ENCODE measurements at places on chromosomes 4 and X.

DNA sequence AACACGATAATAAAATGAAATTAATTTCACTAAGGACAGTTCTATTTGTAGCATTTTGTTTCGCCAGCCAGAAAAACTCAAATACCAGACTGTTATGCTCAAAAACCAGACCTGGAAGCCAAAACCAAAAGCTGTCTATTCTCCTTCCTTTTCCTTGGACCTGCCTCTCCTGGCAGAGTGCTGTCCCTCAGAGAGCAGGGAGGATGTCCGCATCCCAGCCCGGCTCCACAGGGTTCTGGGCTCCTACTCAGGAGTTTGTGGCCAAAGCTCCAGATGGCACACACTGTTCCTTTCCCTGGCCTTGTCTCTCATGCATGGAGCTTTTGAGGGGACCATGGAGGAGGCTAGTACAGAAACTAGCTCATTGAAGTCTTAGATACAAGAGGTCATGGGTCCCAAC is 41.9 kb upstream of the C1QTNF7 start:
- peak; percentile 43 for DNase-seq

DNA sequence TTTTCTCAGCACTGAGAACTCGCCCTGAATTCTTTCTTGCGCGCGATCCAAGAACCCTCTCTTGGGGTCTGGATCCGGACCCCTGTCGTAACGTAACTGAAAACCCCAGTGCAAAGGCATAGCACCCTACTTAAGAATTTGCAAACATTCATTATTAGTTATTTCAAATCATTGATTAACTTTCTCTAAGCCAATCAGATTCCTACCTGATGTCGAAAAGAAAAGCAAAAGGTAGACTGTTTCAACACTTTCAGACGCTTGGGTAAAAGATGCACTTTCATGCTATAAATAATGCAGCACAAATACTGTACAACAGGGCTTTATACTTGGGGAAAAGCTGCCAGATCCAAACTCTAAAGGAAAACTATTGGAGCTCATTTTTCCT is 817 bp upstream of the WDR19 start:
- DNase-seq: no peak

DNA sequence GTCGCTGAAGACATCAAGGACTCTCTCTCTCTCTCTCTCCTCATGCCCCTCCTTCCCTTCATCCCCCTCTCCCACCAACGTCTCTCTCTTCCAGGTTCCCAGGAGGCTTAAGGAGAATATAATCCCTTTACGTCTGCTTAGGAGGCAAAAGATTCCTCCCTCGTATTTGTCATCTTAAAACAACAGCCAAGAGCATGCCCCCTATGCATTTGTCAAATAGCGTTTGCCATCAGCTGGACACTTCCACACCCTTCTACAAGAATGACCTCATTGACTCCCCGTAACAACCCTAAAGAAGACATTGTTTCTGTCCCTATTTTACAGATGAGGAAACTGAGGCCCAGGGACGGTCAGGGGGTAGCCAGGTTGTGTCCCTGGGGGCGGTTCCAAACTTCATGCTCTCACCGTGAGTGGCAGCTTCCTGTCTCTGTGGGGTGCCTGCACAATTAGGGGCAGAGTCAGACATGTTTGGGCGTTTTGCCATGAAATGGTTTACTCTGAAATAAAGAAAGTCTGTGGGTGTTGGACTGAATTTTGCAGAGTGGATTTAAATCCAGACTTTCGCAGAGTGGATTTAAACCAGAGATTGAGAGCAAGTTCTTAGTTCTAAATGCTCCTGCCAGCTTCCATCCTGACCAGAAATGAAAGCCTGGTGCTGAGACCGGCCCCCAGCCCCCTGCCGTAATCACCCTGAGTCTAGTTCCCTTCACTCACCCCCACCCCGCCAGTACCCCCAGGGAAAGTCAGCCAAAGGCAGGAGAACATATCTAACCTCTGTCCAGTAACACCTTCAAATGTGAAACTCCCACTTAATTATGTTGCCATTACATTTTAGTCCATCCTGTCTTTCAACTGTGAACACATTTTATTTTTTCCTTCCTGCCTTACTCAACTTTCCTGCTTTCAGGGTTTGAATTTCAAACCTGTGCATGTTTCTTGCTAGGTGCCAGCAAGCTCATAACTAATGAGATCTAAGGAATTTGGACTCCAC is 44.3 kb upstream of the TBL1X start:
- no peak for DNase-seq

- DNase-seq: no peak
Measured at GRCh38 chrX:6184900-6185515, 43.7 kb downstream of the NLGN4X start.

GRCh38 chr4:100895556-100896197 is 377.9 kb upstream of the EMCN start:
- no peak for DNase-seq

DNA sequence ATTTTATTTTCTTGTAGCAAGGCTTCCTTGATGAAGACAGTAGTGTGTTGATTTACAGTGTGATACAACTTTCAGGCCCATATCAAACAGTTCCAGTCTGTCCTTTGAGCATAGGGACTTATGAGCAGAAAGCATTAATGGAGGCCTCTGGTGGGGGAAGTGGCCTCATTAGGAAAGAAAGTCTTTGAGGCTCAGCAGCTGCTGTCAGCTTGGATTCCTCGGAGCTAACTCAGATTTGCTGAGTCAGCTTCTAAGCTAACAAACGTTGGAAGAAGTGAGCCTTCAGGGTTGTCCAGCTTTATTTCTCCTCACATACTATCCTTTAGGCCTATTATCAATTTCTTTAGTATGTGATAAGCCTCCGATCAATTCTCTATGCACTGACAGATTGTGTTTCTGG is 15.8 kb upstream of the SFRP2 start:
- no peak for DNase-seq

DNA sequence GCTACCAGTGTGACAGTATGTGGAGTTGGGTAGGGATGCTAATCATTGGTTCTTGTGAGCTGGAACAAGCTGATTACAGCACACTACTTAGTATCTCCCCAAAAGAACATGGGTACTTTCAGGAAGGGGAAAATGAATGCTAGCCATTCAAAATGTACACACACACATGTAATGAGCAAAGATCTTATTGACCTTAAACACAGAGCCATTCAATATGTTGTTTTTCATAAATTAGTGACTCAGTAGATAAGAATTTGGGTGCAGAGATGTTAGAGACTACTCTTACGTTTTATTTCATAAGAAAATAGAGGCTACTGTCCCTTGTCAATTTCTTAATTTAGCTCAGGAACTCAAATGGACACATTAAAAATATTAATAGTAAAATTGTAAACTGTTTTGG is 509.5 kb upstream of the ATOH1 start:
- DNase-seq: no peak

DNA sequence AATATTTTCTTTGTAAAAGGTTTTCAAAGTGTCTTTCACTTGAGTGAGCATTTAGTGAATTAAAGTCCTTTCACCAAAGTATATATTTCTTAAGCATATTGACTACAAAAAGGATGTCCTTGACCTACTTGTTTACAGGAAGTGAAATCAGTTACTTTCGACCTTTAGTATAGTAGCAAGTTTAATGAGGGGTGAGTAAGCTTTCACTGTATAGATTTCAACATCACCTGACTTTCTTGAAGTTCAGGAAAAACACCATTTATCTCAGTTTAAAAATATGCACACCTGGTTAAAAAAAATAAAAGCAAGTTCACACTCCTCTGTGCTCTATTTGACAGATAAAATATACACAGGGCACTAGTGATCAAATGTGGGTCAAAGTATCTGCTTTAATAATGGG is 88.1 kb downstream of the CCSER1 start:
- DNase-seq: no peak

GRCh38 chr4:3116955-3117354 is 42.5 kb downstream of the HTT start:
- no peak for DNase-seq

- no peak for DNase-seq
Measured at GRCh38 chr4:99591757-99592156, 17.1 kb downstream of the MTTP start.

DNA sequence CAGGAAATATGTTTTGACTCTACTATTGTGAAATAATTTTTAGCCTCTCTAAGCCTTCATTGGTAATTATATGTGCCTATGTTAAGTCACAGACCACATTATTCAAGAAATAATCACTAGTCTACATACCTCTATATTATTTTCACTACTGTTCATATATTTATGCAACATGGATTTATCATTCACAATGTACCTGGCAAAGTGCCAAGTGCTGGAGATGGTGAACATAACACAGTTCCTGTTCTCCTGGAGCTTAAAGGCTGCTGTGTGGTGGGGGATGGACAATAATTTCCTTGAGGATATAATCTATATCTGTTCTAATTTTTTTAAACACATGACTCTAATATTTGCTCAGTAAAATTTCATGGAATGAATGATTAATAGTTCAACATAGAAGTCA is 527.7 kb upstream of the CXorf51A start:
- no peak for DNase-seq

- DNase-seq: no peak
Measured at GRCh38 chr4:172202480-172203076, 389.4 kb downstream of the GALNTL6 start.

DNA sequence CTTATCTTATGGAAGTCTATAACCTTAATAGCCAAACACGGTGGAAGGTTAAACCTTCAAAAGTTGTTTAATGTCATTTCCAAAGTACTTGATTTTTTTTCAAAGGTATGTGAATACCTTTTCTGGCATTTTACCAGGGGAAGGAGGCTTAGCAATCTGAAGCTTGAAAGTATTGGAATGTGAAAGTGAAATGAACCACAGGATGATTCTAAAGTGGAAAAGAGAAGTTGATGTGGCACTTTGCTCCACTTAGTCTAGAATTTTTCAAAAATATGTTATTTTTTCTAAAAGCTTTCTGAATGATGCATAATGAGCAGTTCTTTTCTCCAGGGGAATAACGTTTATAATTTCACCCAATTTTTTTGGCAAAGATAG is 19.2 kb downstream of the PI4K2B start:
- no peak for DNase-seq

DNA sequence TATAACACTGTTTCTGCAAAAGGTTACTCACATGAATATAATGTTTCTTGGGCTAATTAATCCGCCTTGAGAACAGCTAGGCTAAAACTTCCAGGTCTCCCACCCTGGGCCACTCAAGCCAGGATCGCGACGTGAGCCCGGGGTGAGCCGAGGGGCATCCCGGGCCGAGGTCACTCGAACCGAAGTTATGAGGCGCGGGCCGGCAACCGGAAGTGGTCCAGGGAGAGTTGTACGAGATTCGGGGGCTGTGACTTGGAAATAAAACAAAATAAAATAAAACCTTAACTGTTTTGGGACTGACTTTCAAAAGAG is 317 bp downstream of the CMC4 start:
- no peak for DNase-seq
